ENCODE measurements at places on chromosomes 6 and 20.
A peak's percentile ranks its signal among the peaks of the same experiment; 100 is the strongest.

GRCh38 chr20:47361057-47361915 is 4.8 kb upstream of the ZMYND8 start:
- no peaks in the 10 kb centered on the region for H3K27me3 ChIP-seq
- H3K4me3 ChIP-seq, result peak overlapping the region; percentile 11
- H3K27ac ChIP-seq, result peak overlapping the region; percentile 100
- no peaks in the 10 kb centered on the region for H3K36me3 ChIP-seq

GRCh38 chr6:68891419-68891818 is 256.3 kb downstream of the ADGRB3 start:
- H3K36me3 ChIP-seq, result no peaks in the 10 kb centered on the region
- no peak overlapping the region for H3K4me3 ChIP-seq
- H3K27ac ChIP-seq, result no peak overlapping the region

- no peak overlapping the region for H3K4me3 ChIP-seq
- peaks cover 30% of the 10 kb centered on the region for H3K4me1 ChIP-seq
- peaks cover 35% of the 10 kb centered on the region for H3K36me3 ChIP-seq
- no peaks in the 10 kb centered on the region for H3K27me3 ChIP-seq
- no peak for DNase-seq
- no peak overlapping the region for H3K27ac ChIP-seq
Measured at GRCh38 chr20:17602493-17602892, 32.6 kb downstream of the DSTN start.

DNA sequence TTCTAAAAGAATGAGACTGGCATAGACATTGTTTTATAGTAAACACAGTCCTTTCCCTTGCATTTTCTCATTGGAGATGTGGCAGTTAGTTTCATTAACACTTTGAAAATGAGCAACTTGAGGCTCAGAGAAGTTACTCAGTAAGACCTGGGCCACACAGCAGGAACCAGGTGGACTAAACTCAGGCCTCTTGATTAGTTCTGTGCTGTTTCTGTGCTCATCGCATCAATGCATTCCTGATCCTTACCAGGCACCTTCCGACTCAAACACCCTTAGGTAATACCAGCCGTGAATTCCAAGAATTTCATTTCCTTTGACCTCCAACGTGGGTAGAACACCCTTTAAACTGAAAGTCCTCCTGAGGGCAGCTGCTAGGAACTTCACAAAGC is 362.8 kb downstream of the ESR1 start:
- H3K27ac ChIP-seq, result no peak overlapping the region
- no peak overlapping the region for H3K4me3 ChIP-seq
- H3K27me3 ChIP-seq, result no peaks in the 10 kb centered on the region
- no peaks in the 10 kb centered on the region for H3K4me1 ChIP-seq

DNA sequence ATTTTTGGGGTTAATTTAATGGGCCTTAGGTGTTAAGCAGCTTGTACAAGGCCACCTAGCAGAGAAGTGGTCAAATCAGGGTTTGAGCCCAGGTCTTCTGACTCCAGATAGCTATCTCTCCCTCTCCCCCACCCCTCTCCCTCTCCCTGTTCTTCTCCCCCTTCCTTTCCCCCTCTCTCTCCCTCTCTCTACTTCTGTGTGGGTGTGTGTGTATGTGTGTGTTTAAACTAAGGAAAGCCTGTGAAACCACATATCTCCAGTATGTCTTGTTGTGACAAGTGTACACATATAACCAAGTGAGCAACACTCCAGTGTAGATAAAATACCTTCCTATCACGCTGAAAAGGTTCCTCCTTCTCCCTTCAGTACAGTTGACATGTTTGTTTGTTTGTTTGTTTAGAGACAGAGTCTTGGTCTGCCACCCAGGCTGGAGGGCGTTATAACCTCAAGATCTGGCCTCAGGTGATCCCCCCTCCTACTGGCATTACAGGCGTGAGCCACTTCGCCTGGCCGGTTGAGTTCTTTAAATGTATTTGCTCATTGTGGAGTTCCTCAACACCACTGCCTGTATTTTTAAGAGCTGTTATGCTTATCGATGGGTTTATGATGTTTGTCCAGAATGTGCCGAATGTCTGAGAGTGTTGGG is 140.4 kb downstream of the JARID2 start:
- no peaks in the 10 kb centered on the region for H3K27me3 ChIP-seq
- H3K4me1 ChIP-seq, result no peaks in the 10 kb centered on the region
- H3K27ac ChIP-seq, result no peak overlapping the region
- no peak overlapping the region for H3K4me3 ChIP-seq
- H3K36me3 ChIP-seq, result no peaks in the 10 kb centered on the region

- no peak for DNase-seq
- no peak overlapping the region for H3K4me3 ChIP-seq
- no peak overlapping the region for H3K27ac ChIP-seq
- no peaks in the 10 kb centered on the region for H3K4me1 ChIP-seq
- H3K27me3 ChIP-seq, result no peaks in the 10 kb centered on the region
Measured at GRCh38 chr6:163640641-163641040, 226.1 kb downstream of the QKI start.
